ENCODE measurements at places on chromosomes 7 and 10.

GRCh38 chr7:28245123-28245878, 64.7 kb upstream of the JAZF1 start:
- no peak for DNase-seq

GRCh38 chr10:114996542-114996941, 58.5 kb downstream of the TRUB1 start:
- no peak for DNase-seq

DNA sequence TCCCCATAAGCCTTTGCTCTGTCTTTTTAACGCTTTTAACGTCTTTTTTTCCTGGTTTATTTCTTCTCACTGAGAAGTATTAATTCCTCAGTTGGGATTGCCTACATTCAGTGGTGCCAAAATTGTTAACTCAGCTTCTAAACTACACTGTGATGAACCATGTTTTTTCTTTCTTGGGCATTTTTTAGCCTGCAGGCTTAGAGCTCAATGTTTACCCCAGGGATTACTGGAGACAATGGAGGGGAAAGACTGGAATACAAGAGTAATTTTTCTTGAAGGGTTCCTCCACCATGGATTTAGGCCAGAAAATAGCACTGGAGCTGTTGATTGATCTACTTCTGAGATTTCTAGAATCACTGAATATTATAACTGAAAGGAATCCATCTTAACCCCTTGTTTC, 19.8 kb downstream of the STAMBPL1 start:
- no peak for DNase-seq

DNA sequence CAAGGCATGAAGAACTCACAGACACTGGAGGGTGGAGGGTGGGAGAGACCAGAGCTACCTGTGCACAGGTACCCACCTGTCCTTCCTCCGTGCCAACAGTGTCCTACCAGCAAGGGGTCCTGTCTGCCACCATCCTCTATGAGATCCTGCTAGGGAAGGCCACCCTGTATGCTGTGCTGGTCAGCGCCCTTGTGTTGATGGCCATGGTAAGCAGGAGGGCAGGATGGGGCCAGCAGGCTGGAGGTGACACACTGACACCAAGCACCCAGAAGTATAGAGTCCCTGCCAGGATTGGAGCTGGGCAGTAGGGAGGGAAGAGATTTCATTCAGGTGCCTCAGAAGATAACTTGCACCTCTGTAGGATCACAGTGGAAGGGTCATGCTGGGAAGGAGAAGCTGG, 21.8 kb downstream of the PRSS2 start:
- no peak for DNase-seq

GRCh38 chr10:96439725-96440124, 74.0 kb downstream of the TLL2 start:
- DNase-seq = no peak

DNA sequence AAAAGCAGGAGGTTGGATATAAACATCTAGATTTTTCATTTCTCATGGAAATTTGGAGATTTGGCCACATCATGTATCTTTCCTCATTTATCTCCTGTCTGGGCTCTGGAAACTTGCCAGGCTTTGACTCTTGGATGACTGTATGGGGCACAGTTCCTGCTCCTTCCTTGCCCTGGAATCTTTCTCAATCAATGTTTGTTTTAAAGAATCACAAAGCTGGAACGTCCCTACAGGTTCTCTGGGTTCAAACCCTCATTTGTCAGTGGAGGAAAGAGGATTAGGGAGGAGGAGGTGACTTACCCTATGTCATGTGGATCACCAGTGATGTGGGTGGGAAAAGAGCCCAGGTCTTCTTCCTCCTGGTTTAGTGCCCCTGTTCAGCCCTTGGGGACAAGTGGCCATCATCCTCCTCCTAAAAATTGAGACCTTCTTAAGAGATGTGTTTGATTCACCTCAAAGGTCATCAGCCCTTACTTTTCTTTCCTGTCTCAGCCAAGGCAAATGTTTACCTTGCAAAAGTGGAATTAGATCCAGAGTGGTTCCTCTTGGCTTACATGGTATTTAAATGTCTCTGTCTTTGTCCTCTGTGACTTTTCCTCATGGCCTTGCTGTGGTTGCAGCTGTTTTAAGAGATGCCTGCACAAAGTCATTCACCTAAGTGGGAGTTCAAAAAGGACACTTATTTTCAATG, 38.8 kb upstream of the PDZD8 start:
- no peak for DNase-seq

- DNase-seq = no peak
These were observed 543.3 kb downstream of the CALN1 start for GRCh38 chr7:71868797-71869196.

- DNase-seq = peak; percentile 50
These were observed 683 bp upstream of the ENTPD7 start for GRCh38 chr10:99658622-99659030.

DNA sequence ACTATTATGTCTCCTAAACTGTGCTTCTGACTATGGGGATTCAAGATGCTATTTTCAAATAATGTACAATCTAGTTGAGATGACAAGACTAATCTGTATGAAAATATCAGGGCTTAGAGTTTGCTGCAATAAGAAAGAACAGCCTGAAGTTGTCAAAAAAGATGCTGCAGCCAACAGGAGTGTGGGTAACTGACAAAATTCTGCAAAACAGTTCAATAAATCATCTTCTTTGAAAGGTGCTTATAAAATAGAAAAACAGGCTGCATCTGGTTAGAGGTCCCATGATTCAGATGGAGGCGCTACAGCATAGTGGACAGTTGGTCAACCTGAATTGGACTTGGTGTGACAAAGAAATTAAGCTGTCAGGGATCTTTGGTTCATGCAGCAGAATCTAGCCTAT, 511.0 kb downstream of the XPNPEP1 start:
- no peak for DNase-seq

DNA sequence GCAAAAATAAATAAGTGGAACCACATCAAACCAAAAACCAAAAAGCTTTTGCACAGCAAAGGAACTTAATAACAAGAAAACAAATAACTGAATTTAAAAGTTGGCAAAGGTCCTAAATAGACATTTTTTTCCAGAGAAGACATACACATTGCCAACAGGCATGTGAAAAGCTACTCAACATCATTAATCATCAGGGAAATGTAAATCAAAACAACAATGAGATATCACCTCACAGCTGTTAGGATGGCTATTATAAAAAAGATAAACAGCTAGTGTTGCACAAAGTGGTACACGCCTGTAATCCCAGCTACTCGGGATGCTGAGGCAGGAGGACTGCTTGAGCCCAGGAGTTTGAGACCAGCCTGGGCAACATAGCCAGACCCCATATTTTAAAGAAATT, 2.2 kb upstream of the SUN3 start:
- DNase-seq = no peak

DNA sequence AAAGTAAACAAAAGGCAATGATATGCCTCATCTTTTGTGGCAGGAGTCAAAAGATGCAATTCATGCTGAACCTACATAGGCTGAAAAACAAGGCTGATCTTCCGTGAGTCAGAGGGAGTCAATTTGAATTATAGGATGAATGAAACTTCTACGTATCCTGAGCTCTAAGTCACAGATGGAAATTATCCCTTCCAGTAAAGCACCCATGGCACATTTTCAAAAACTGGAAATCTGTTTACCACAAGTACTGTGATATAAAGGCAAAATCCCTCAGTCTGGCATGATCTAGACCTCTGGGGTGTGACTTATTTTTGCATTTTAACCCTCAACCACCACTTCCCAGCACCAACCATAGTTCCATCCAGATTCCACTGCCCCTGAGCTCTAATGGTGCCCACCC, 69.6 kb downstream of the NRG3 start:
- DNase-seq = no peak

All from stimulated activated CD4-positive, alpha-beta T cell treated with anti-CD3 and anti-CD28 coated beads, Interleukin-1b, Interleukin-23, amount 100 ng/mL, for 4 hours (primary cell).